ENCODE measurements at places on chromosomes 1 and 21. TPM values are rescaled to one million over a fixed set of nuclear protein-coding genes. Genes with fewer than 3 reads are reported as not detected.
A peak's percentile ranks its signal among the peaks of the same experiment; 100 is the strongest.

GRCh38 chr1:48571303-48571987, 99.4 kb upstream of the SPATA6 start:
- DNase-seq, result no peak

GRCh38 chr1:203475012-203475981, at the start of gene PRELP:
PRELP (plus strand) TSS chr1:203475806; CDS start chr1:203483185, 7,379 bp downstream.
- no peak for DNase-seq

ERI3 gene
- total RNA-seq, result 48.7 TPM

RAVER2 gene
- 9.8 TPM for total RNA-seq

DNA sequence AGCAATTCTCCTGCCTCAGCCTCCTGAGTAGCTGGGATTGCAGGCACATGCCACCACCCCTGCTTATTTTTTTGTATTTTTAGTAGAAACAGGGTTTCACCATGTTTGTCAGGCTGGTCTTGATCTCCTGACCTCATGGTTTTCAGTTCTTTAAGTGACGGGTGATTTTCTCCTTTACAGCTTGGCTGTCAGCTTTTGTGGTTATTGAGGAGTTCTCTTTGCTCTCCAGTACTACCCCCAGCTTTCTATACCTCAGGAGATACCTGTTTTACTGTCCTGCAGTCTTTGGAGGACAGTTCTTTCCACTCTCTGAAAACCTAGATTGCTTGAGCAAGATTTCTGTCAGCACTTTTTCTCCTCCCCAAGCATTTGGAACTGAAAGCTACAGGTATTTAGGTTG, 45.9 kb upstream of the EGLN1 start:
- DNase-seq, result no peak

KRTAP10-7 gene
- not detected for total RNA-seq

GRCh38 chr1:111463029-111463683, 10.6 kb upstream of the C1orf162 start:
- DNase-seq, result no peak

GRCh38 chr1:152188673-152189591, 29.9 kb upstream of the RPTN start:
- DNase-seq, result peak; percentile 20

DNA sequence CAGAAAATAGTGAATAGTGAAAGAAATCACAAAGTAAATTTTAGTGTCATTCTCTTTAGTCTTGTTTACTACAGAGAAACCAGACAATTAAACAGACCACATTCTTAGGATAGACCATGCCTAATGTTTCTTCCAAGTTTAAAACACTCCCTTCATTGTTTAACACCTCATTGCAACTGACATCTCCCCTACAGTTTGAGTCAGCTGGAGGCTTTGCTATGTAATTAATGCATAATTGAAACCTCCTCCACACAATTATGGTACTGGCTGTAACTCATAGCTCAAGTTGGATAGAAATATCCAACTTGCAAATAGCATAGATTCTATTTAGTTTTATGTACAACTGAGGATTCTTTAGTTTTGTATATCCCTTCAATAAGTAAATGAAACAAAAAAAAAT, 35.2 kb upstream of the B3GALT2 start:
- DNase-seq, result no peak

DNA sequence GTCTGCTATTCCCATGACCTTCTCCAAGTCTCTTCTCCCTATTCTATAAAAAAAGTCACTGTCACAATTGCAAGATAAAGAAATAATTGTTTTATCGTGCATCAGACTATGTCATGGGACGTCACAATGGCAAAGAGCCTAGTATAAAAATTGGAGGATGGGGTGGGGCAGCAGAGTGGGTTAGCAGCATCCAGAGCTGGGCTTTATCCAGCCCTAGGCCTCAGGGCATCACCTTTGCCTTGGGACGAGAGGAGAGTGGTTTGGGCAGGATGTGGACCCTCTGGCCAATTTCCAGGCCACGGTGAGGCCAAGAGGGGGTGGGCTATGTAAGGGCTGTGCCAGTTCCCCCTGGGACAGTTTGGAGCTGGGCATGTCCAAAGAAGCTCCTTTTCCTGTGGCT, 25.7 kb downstream of the WNT4 start:
- DNase-seq, result no peak

USH2A gene
- not detected for total RNA-seq

GRCh38 chr1:169802888-169803287, 8.2 kb upstream of the METTL18 start:
- no peak for DNase-seq

DNA sequence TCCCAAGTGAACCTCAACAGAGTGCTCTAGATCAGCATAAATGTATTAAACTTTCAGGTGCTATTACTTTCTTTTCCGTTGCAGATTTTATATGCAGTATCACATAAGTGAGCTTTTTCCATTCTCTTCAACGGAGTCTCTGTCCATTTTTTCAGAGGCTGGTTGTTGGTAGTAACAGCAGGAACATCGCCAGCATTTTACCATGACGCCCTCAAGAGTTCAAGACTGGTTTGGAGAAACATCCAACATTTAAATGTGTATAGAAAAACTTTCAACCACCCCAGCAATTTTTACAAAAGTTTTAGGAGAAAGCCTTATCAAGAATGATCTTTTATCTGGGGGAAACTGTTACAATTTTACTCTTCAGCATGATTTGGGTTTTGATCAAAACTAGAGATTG, 117.0 kb downstream of the TGFB2 start:
- DNase-seq, result no peak
